ENCODE measurements at places on chromosomes 1 and 21.

- DNase-seq: no peak
These were observed 390 bp downstream of the ZFP69B start for GRCh38 chr1:40450495-40451237.

- no peak for DNase-seq
These were observed 72.8 kb downstream of the NRIP1 start for GRCh38 chr21:14991957-14992356.

GRCh38 chr1:67019600-67020136 is 34.3 kb downstream of the SLC35D1 start:
- DNase-seq: no peak

DNA sequence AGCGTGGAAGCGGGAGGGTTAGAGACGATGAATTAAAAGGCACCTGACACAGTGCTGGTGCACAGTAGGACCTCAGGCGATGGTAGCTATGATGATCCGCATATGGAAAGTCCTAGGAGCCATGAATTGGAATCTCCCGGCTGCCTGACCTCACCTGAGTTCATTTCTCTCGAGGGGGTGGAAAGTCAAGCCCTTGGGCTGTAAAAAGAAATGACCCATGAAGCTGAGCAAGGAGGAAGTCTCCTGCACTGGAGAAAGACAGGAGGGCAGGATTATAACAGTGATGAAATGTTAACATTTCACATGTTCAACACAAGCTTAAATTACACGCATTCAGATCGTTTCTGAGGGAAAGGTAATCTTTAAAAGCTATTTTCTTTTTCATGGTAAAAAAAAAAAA is 481.2 kb downstream of the MATN1 start:
- DNase-seq: no peak

DNA sequence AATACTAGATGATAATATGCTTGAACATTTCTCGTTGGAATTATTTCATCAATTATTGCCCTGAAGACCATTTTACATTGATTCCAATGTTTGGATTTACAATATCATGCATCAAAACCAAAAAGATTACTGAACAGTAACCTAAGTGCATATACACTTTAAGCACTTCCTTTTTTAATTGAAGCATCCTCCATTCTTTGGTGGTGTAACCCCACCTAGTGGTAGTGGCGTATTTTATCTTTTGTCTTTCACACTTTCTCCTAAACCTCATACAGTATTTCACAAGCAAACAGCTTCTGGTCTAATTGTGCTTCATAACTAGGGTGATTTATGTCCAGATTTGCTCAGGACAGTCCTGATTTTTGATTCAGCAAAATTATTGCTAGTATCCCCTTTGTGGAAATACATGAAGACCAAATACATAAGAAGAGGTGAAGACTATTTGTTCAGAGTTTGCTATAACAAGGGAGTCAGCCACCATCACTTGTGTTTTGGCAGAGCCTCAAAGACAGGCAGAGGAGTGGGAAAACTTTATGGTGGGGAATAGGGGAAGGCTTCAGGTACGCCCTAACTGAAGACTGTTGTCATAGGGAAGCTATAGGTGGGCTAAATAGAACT is 3.4 kb upstream of the NVL start:
- DNase-seq: no peak

DNA sequence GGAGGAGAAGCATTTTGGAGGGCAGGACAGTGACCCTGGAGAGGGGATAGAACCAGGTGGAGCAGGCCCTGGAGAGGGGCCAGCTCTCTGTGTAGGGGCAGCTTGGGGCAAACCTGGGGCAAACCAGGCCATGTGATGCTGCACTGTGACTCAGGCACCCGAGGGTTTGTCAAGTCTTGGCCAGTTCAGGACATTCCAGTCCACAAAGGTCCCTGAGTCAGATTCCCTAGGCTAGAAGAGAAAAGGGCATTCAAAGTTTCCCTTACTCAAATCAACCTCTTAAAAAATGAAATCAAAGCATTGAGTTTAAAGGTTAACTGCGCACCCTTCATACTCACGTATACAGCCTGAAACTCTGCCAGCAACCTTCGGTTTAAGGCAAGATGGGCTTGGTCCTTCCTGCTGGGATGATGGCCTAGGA is 25.2 kb upstream of the PLA2G2C start:
- DNase-seq: no peak

GRCh38 chr21:43004926-43005325 is 30.6 kb downstream of the PKNOX1 start:
- no peak for DNase-seq

DNA sequence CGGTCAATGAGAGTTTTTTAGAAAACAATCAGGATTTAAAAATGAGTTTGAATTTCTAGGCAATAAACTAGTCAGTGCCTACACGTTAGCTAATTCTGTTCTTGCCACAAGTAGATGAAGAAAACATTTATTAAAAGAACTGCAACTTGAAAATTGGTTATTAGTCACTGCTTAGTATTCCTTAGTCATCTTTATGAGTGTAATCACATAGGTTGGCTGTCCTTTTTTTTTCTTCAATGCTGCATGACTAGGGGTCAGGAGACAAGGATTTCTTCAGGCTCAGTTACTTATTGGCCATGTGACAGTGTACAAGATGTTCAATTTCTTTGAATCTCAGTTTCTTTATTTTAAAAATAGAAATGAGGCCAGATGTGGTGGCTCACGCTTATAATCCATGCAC is 17.1 kb downstream of the SOAT1 start:
- DNase-seq: no peak

GRCh38 chr1:16151196-16151994 is 4.5 kb downstream of the EPHA2 start:
- DNase-seq: no peak

- DNase-seq: no peak
These were observed 227.0 kb downstream of the FGGY start for GRCh38 chr1:59523745-59524450.

DNA sequence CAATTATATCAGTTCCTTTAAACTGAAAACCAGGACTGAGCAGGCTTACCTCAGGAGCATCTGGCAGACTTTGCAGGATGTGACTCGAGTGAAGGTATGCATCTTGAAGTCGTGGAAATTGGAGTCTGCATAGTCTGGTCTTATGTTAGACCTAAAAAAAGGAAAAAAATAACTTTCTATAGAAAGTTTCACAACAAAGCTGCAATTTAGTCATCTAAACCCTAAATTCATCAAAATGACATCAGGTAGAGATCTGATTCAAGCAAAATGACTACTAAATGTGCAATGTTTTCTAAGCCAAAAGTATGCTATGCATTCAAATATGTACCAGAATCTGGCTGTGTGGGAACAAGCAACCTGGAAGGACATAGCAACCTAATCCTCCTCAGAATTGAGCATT is 260.1 kb downstream of the VAV3 start:
- no peak for DNase-seq

GRCh38 chr1:117892512-117892911 is 36.9 kb downstream of the GDAP2 start:
- DNase-seq: no peak

DNA sequence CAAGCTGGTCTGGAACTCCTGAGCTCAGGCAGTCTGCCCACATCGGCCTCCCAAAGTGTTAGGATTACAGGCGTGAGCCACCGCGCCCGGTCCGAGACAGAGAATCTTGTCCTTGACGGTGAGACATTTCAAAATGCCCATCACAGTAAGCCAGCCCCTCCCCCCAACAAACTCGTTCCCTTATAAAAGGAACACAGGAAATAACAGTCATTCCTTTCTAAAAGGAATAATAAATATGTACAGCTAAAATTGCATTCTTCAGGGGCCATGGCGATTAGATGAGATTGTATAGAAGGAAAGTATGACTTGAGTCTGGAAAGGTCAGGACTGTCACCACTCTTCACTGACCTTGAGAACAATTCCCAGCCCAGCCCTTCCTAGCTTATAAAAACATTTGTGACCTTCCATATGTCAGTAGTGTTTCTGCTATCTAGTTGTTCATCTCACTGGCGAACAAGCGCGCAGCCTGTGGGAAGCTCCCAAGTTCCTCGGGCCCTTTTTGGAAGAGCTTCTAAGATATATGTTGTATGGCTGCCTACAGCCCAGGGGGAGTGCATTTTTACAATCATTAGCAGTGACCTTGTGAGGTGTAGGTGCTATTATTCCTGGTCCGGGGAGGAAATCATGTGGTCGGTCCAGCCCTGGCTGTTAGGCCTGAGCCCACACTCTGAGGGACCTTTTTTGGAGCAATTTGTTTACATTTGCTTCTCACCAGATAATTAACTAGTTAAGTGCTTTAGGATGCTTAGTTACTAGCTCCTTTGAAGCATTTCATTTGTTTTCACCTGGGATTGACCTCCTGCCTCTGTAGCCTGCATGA is 8.7 kb downstream of the SZRD1 start:
- DNase-seq: no peak

DNA sequence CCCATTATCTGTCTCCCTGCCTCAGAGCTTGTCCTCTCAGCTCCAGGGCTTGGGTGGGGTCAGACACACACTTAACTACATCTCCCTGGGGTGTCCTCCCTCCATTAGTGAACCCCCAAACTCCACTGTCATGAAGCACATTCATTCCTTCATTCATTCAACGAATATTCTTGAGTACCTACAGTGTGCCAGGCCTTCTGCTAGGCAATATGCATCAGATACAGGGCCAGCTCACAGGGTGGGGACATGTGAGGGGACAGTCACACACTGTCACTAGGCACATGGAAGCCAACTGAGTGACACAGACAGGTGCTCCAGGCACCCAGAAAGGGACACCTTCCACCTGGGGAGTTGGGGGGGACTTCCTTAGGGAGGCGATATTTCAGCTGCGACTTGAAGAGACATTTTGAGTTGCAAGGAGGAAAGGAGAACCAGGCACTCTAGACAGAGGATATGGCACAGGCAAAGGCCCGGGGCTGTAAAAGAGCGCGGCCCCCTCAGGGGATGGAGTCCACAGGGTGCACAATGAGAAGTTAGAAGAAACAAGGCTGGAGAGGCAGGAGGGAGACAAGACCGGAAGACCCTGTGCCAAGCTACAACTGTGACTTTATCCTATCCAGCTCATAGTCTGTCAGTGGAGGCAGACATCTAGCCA is 8.7 kb upstream of the S100A8 start:
- no peak for DNase-seq

DNA sequence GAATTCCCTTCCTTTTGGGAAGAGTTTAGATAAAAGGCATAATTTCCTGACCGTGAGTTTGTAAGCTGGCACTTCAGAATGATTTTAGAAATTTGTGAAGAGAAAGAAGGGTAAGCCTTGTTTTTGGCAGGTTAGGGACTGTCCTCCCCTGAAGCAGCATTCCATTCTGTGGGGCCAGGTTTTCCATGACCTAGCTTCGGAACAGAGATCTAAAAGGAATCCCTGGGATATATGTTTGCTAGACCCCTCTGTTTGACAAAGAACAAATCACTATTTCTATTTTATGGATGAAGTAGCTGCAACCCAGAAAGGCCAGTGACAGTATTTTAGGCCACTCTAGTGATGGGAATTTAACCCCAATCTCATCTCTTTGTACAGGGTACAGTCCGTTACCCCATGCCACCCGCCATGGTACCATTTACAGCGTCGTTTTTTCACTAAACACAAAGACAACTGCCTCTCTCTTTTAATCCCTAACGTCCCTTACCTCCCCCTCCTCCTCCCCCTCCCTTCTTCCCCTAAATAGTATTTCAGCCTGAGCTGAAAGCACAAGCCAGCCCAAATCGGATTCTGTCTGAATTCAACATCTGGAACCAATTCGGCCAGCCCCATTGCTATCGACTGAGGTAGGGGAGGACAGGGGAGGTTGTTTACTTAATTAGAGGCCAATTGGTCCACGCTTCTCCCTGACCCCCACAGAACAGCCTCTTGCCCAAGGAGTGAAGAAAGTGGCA is 23.4 kb upstream of the IKBKE start:
- no peak for DNase-seq

- no peak for DNase-seq
These were observed 2.5 kb downstream of the PBX1 start for GRCh38 chr1:164561472-164561871.

DNA sequence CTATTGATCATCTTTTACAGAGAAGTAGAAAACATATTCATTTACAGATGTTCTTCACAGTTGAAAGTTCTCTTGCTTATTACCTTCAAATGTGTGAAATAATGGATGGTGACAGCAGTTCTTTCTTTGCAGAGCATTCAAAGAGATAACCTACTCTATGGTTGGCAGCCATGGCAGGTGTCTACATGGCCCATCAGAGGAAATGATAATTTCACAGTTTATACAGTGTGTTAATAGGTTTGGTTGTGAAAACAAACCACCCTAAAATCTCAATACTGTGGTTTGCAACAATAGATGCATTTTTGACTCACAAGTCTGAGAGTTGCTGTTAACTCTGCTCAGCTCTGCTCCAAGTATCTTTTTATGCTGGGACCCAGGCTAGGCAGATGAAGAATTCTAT is 241.2 kb upstream of the SAMSN1 start:
- DNase-seq: no peak

DNA sequence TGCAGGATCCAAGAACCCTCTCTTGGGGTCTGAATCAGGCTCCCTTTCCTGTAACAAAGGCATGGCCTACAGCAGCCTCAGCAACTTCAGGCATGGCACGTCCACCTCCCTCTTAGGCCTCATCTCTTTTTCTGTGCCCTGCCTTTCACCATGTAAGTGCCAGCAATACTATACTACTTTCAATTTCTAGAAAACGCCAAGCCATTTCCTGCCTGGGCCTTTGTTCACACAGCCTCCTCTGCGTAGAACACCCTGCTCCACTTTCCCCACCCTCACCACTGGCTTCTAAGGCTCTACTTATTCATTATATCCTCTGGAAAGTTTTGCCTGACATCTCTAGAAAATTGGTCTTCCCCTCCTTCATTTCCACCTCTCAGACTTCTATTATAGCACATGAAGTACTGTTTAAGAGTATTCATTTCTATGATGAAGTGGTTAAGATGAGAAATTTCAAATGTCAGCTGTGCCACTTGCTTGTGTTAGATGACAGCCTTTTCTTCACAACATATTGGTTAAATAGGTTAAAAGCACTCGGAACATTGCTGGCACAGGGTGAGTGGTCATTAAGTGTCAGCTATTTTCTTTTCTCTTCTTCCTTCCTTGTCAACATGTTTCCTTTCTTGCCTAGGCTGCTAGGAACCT is 41.6 kb upstream of the VWA5B1 start:
- no peak for DNase-seq

- DNase-seq: no peak
These were observed 15.3 kb downstream of the SRSF4 start for GRCh38 chr1:29166291-29166878.

DNA sequence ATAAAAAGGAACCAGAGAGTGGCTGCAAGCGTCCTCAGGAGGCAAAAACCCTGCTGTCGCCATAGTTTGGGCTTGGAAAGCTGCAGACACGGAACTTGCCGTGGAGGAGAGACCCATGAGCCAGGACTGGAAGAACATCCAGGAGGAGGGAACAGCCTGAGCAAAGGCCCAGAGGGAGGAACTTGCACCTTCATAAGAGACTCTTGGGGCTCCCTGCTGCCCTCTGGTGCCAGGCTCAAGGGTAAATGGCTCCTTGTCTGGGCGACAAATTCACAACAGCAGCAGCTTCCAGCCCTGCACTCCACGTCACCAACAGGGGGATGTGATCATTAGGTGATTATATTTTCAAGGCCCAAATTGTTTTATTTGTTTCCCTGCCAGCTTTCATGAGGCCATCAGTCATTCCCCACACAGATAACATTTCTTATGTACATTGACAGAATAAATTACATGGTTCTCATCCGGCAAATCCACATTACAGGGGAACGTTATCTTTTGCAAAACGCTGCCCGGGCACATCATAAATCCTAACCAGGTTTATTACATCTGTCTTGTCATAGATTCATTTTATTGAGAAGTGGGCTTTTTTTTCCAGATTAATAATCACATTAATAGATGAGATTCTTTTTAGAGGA is 143.0 kb upstream of the GRIK3 start:
- DNase-seq: no peak

- no peak for DNase-seq
These were observed 4.7 kb upstream of the G0S2 start for GRCh38 chr1:209670441-209671082.

- no peak for DNase-seq
These were observed 58.7 kb downstream of the TRABD2B start for GRCh38 chr1:47938520-47938919.
